ENCODE measurements at places on chromosomes 3 and 15. TPM values are rescaled to one million over a fixed set of nuclear protein-coding genes. Genes with fewer than 3 reads are reported as not detected.

GRCh38 chr3:112046599-112046998, 12.1 kb downstream of the TMPRSS7 start:
- H3K4me3 ChIP-seq = no peak overlapping the region
- no peak for DNase-seq
- H3K4me1 ChIP-seq = no peaks in the 10 kb centered on the region
- H3K36me3 ChIP-seq = no peaks in the 10 kb centered on the region
- H3K27ac ChIP-seq = no peak overlapping the region
- no peaks in the 10 kb centered on the region for H3K27me3 ChIP-seq

KBTBD8 gene
- total RNA-seq = 8.3 TPM

DNA sequence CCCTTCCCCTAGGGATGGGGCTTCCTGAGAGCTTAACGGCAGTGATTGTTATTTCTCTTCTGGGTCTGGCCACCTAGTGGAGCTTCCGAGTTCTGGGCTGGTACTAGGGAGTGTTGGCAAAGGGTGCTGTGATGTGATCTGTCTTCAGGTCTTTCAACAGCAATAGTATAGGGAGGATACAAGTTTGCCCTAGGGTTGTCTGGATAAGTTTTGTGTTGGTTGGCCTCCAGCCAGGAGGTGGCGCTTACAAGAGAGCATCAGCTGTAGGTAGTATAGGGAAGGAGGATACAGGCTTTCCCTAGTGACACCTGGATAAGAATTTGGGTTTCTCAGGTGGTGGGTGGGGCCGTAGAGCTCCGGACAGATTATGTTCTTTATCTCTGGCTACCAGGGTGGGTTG, 19.2 kb upstream of the CPOX start:
- H3K4me3 ChIP-seq = no peak overlapping the region
- DNase-seq = no peak
- H3K36me3 ChIP-seq = no peaks in the 10 kb centered on the region
- H3K4me1 ChIP-seq = no peaks in the 10 kb centered on the region
- H3K27me3 ChIP-seq = peaks cover 13% of the 10 kb centered on the region
- H3K27ac ChIP-seq = no peak overlapping the region

SLC6A1 gene
- total RNA-seq = not detected

GRCh38 chr3:13262493-13263211, 157.5 kb downstream of the NUP210 start:
- no peak overlapping the region for H3K27ac ChIP-seq
- H3K4me1 ChIP-seq = peaks cover 7% of the 10 kb centered on the region
- peaks cover 2% of the 10 kb centered on the region for H3K27me3 ChIP-seq
- no peaks in the 10 kb centered on the region for H3K36me3 ChIP-seq

DNA sequence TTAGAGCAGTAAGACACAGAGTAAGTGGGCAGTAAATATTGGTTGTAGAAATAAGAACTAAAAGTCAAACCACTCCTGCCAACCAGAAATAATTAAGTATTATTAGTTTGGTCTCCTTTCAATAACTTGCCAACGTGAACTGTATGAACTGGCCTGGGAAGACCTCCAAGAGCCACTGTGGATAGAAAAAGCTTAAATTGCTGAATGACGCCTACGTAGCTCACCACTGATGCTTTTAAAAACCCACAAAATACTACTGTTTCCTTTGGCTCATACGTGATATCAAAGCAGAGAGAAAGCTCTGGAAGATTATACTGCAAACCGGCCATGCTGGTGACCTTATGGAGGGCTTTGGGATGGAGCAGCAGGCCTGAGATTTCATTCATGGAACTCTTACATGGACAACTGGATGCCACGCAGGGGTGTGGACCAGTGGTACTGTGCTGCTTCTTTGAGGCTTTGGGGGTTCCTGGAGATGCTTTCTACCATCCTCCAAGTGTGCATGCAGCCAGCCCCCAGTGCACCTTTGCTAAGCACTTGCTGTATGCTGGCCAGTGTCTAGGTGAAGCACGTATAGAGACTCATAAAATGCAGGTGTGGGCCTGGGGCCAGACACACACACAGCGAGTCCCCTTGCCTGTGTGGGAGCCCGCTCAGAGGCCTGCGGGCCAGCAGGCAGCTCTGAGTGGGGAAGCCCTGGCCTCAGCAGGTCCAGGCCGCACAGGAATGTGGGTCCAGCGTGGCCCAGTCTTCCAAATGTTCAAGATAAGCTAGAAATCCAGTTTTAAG, 66.8 kb downstream of the ABTB1 start:
- peaks cover 8% of the 10 kb centered on the region for H3K4me1 ChIP-seq
- H3K27me3 ChIP-seq = peaks cover 14% of the 10 kb centered on the region
- H3K4me3 ChIP-seq = no peak overlapping the region
- H3K36me3 ChIP-seq = no peaks in the 10 kb centered on the region
- no peak overlapping the region for H3K27ac ChIP-seq
- no peak for DNase-seq

GRCh38 chr3:181486141-181486885, 225.4 kb upstream of the SOX2 start:
- no peak overlapping the region for H3K4me3 ChIP-seq
- no peak for DNase-seq
- no peaks in the 10 kb centered on the region for H3K4me1 ChIP-seq
- no peaks in the 10 kb centered on the region for H3K27me3 ChIP-seq
- H3K27ac ChIP-seq = no peak overlapping the region
- no peaks in the 10 kb centered on the region for H3K36me3 ChIP-seq

DNA sequence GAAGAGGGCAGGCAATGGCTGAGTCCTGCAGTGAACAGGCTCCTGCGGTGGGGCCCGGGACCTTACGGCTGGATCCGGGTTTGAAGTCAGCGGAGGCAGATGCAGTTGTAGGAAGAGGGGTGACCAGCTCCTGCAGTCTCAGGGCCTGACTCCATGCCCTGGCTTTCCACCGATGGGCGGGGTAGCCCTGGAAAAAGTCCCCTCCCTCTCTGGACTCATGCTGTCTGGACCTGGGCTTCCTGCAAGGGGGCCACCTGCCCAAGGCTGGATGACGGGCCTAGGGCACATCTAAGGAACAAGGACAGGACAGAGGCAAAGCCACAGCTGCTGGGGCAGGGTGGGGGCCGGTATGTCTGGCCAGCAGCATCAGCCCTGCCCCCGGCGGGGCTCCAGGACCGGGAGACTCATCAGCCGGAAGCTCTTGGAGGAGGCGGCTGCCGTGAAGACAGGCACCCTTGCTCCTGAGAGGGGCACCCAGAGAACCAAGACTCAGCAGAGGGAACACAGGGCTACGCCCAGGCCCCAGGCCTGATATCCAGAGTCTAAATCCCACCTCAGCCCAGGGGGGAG, 12.8 kb downstream of the IQSEC1 start:
- H3K4me3 ChIP-seq = no peak overlapping the region
- no peaks in the 10 kb centered on the region for H3K36me3 ChIP-seq
- peaks cover 5% of the 10 kb centered on the region for H3K4me1 ChIP-seq
- no peak for DNase-seq
- no peaks in the 10 kb centered on the region for H3K27me3 ChIP-seq

DNA sequence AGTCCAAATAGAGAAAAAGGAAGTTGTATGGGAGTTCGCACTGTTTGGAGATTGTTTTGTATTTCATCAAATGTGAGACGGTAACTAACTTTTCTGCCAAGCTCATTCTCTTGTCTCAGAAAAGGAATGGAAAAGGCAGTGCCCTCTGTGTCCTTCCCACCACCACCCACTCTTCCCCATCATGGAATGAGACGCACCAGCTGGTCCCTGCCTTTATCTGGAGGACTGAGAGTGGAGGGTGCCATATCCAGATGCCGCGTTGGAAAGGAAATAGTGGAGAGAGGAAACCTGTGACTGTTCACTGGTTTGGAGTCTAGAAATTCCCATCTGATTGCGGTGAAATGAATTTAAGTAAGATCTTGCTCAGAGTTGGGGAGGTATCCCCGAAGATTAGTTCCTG, 3.7 kb upstream of the CCK start:
- DNase-seq = no peak
- no peaks in the 10 kb centered on the region for H3K36me3 ChIP-seq
- H3K4me3 ChIP-seq = no peak overlapping the region
- H3K4me1 ChIP-seq = no peaks in the 10 kb centered on the region
- peaks cover 37% of the 10 kb centered on the region for H3K27me3 ChIP-seq

DNA sequence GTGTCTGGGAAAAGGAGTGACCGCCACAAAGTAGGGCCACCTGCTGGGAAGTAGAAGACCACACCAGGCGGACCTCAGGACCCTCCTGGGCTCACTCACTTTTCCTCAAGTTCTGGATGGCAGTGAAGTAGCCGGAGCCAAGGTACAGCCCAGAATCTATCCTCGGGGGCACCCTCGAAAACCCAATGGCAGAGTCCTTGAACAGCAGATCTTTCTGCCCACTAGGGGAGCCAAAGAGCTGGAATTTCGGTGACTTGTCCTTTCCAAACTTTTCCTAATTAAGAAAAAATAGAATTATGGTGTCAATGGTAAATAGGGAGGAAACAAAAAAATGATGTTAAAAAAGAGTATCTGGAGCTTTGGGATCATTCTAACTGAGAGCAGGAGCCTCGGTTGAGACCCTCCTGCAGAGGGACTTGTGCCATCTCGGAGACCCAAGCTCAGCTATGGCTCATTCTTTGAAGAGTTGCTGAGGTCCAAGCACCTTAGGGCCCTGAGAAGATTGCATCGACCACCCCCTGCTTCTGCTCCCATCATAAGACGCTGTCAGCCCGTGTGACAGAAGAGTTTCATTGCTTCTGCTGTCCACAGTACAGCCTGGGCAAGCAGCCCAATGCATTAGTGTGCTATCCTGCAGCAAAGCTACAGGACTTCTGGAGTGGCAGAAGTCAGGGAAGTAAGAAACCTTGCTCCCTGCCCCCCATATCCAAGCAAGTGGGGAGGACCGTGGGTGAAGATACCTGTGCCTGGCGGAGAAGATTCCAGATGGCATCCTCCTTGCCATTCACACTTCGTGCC, 14.8 kb downstream of the LTF start:
- H3K27me3 ChIP-seq = peaks cover 33% of the 10 kb centered on the region
- no peaks in the 10 kb centered on the region for H3K36me3 ChIP-seq
- H3K4me3 ChIP-seq = no peak overlapping the region
- peaks cover 2% of the 10 kb centered on the region for H3K4me1 ChIP-seq

- no peaks in the 10 kb centered on the region for H3K36me3 ChIP-seq
- no peak overlapping the region for H3K27ac ChIP-seq
- no peak for DNase-seq
- H3K4me1 ChIP-seq = peaks cover 2% of the 10 kb centered on the region
These were observed 58.4 kb upstream of the MINAR1 start for GRCh38 chr15:79373728-79374127.

GRCh38 chr15:50164458-50164857, 17.5 kb upstream of the SLC27A2 start:
- no peaks in the 10 kb centered on the region for H3K4me1 ChIP-seq
- H3K36me3 ChIP-seq = peaks cover 2% of the 10 kb centered on the region
- H3K27ac ChIP-seq = no peak overlapping the region
- H3K4me3 ChIP-seq = no peak overlapping the region
- no peak for DNase-seq
- peaks cover 13% of the 10 kb centered on the region for H3K27me3 ChIP-seq

DNA sequence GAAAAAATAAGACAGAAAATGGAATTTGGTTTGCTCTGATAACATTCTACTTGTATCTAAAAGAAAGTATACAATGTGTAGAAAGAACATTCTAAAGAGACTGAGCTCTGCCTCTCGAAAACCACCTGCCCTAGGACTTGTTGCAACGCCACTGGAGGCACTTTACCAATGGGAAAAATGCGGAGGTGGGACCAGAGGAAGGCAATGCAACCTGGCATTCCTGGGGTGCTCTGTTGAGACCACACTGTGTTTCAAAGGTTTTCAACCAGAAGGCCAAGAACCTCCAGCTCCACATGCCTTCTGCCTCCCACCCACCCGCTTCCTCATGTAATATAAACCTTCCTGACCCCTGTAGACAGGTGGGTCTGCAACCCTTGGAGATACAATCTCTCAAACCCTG, 4.5 kb downstream of the PROK2 start:
- DNase-seq = no peak
- peaks cover 37% of the 10 kb centered on the region for H3K27me3 ChIP-seq

GRCh38 chr3:188700918-188701317, 470.9 kb upstream of the TPRG1 start:
- peaks cover 7% of the 10 kb centered on the region for H3K36me3 ChIP-seq
- peaks cover 7% of the 10 kb centered on the region for H3K4me1 ChIP-seq
- no peak overlapping the region for H3K4me3 ChIP-seq

DRD3 gene
- total RNA-seq = not detected

CCR4 gene
- 60.3 TPM for total RNA-seq

SAMMSON gene
- total RNA-seq = not detected

DNA sequence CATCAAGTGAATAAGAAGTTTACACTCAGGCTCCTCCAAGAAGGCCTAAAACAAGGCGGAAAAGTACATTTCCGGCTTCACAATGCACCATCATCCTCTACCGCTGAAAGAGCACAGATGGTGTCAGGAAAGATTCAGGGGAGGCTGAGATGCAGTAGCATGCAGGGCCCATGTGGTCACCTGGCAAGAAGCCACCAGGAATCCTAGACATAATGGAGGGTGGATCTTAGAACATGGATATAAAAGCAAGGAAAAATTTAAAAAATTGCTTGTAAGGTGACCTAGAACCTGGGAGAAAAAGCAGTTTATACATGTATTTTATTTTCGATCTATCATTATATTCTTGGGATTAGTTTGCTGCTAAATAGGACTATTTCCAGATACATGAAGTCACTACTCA, 21.9 kb upstream of the OTOL1 start:
- H3K27ac ChIP-seq = no peak overlapping the region
- no peaks in the 10 kb centered on the region for H3K4me1 ChIP-seq
- DNase-seq = no peak
- H3K36me3 ChIP-seq = no peaks in the 10 kb centered on the region
- peaks cover 2% of the 10 kb centered on the region for H3K27me3 ChIP-seq
- H3K4me3 ChIP-seq = no peak overlapping the region

DNA sequence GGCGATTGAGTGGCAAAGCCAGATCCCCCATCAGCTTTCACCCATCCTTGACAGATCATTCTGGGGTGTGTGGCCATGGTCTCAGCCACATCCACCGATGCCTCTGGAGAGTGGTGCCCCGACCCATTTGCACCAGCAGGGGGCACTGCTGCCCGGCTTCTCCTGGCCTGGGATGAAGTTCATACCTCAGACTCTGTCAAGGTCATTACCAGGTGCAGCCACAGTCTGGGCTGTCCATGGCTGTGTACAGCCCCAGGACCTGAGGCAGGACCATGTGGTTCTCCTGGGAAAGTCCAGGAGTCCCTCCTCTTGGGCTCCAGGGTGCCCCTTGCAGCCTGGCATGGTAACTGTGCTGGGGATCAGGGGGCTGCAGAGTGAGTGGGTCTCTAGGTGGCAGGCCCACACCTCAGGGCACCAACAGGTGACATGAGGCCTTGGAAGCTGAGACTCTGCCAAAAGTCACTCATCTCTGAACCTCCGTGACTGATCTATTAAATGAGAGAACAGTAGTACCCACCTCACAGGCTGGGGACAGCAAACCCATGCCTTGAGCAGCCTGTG, 67.2 kb downstream of the CACNA2D2 start:
- H3K27me3 ChIP-seq = no peaks in the 10 kb centered on the region
- H3K36me3 ChIP-seq = no peaks in the 10 kb centered on the region
- no peak overlapping the region for H3K4me3 ChIP-seq
- no peak overlapping the region for H3K27ac ChIP-seq
- DNase-seq = peak; percentile 83
